ENCODE measurements at places on chromosomes 16 and 17.

- DNase-seq, result no peak
Observed at GRCh38 chr16:19689342-19689741, 28.7 kb downstream of the KNOP1 start.

- DNase-seq, result no peak
Observed at GRCh38 chr17:39934324-39934723, 6.8 kb downstream of the LRRC3C start.

DNA sequence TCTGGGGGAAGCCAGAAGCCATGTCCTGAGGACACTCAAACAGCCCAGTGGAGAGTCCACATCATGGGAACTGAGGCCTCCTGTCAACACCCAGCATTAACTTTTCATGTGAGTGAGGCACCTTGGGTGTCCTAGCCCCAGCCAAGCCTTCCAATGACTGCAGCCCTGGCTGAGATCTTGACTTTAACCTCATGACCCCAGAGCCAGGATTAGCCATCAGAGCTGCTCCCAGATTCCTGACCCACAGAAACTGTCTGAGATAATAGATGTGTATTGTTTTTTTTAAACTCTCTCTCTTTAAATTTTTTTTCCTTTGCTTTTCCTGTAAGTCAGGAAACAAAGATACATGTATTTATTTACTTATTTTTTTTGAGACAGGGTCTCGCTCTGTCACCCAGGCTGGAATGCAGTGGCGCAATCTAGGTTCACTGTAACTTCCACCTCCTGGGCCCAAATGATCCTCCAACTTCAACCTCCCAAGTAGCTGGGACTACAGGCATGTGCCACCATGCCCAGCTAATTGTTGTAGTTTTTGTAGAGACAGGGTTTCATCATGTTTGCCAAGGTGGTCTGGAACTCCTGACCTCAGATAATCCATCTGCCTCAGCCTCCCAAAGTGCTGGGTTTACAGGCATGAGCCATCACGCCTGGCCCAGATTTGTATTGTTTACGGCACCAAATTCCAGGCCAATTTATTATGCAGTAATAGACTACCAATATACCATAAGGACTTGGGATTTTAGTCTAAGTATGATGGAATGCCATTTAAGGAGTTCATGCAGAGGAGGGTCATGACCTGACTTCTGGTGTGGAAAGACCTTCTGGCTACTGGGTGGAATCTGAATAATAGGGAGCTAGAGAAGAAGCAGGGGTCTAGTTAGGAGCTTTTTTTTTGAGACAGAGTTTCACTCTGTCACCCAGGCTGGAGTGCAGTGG is 14.0 kb upstream of the TMEM94 start:
- DNase-seq, result no peak

DNA sequence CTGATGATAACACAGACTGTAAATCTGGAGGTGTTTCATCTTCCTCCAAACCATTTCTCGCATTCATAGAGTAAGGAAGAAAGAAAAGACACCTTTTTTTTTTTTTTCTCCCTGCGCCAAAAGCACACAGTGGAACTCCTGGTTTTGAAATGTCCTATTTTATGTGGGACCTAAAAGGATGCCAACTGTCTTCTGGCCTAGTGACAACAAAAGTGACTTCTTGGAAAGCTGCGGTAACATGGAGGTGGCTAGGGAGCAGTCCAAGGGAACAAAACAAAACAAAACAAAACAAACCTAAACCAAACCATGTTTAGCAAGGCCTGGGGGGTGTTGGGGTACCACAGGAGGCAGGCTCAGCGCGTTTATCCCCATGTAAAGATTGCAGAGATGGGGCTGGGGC is 174.8 kb downstream of the XYLT1 start:
- DNase-seq, result no peak

DNA sequence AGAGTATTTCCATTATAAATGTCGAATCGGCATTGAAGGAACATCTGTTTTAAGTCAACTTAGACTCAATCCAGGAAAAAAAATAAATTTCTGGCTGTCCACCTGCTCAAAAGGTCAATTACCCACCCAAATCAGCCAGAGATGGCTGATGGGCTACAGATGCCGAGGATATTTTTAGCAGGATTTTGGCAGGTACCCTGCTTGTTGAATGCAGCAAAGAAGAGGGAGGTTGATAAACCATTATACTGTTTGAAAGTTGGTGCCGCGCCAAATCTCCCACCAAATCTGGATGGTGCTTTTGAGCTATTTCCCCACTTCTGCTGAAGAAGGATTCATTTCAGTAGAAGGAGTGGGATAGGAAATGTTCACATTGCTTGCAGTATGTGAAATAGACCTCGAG is 537.7 kb downstream of the MAF start:
- no peak for DNase-seq

DNA sequence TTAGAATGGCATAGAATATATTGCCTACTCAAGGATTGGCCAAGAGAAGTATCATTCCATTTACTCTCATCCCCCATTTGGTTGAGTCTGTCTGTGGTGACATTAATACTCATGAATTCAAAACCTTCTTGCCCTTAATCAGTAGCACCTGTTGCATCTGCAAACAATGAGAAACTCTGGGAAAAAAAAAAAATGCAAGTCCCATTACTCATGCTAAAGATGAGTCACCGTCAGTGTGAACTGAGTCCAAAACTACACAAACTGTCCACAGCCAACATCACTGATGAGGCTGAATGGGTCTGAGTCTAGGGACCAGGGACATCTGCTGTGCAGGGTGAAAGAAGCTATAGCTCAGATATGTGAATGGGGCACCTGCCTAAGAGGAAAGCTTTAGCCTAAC is 96.9 kb upstream of the ADAMTS18 start:
- no peak for DNase-seq

DNA sequence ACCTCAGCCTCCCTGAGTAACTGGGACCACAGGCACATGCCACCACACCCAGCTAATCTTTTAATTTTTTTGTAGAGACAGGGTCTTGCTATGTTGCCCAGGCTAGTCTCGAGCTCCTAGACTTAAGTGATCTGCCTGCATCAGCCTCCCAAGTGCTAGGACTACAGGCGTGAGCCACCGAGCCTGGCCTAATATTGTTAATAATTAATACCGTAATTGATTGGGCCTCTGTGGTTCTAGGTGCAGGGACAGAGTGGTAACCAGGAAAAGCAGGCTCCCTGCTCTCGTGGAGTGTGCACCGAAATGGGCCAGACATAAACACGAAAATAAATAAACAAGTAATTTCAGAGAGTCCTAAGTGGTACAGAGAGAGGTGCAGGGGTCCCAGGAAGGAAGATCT is 241.0 kb downstream of the GSG1L start:
- no peak for DNase-seq

- DNase-seq, result no peak
Observed at GRCh38 chr16:75618780-75619179, 4.3 kb downstream of the ADAT1 start.

GRCh38 chr16:83623892-83624291 is 183.9 kb upstream of the HSBP1 start:
- DNase-seq, result no peak

DNA sequence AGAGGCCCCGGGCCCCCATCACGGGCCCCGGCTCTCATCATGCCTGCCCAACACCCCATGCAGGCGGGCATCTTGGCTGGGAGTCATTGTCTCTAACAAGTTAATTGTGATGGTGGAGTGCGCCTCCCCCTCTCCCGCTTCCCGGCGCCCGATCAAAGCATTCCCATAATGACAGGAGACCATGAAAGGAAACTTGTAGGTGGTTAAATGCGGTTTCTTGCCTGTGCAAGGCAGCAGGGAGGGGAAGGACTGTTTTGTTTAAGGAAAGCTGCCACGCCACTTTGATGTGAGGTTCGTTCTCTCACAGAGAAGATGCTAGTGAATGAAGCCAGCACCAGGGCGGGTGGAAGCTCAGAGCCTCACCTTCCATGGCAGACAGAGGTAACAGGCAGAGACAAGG is 45.4 kb downstream of the C16orf78 start:
- DNase-seq, result peak; percentile 70

GRCh38 chr17:60065136-60065535 is 13.6 kb downstream of the HEATR6 start:
- no peak for DNase-seq

DNA sequence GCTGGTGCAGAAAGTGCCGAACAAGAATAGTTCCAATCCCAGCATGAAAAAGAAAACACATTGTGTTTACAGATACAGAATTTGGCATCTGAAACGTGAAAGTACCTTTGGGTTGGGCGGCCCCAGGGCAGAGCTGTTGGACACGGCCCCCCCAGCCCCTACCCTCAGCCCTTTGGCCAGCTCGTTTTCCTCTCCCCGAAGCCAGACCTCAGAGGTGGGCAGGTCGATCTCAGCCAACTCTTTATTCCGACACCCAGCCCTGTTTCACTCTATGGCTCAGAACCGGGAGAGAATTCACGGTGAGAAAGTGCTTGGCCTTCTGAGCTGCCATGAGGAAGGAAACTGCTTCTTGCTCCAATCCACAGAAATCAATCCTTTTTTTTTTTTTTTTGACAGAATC is 11.3 kb downstream of the NTN1 start:
- DNase-seq, result no peak

DNA sequence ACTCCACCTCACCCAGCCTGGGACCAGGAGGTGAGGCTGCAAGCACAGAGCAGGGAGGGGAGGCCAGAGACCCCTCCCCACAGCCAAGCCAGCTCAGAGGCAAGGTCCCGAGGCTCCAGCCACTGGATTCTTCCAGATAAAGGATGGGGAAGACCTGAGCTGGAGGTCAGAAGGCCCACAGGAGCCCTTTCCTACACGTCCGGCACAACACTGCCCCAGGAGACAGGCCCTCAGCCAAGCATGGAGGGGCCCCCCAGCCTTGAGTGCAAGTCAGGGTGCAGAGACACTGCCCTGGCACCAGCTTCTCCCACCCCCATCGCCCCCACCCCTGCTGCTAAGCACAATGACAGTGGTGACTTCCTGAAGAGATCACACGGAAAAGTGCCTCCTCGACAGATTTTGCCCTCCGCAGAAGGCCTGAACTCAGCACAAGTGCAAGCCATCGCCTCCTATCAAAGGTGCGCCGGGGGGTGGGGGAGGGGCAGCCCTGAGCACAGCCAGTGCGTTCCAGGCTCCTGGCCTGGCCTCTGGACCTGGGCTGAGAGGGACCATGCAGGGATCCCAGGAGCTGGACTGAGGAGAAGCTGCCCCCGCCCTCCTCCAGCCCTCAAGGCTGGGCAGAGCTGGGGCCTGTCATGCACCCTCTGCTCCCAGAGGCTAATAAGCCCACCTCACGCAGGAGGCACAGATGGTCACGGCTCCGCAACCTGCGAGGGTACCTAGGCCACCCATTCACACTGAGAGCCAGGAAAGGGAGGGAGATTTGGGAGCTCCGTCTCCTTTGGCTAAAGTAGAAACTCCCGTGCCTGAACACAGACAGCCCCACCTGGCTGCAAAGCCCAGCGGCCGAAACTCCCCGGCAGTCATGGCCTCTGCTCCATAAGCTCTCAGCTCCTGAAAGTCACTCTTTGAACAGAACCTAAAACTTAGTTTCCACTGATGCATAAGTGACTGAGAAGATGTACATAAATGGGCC is 2.7 kb downstream of the MAFG start:
- DNase-seq, result no peak

GRCh38 chr16:84232969-84233368 is 6.8 kb downstream of the KCNG4 start:
- DNase-seq, result no peak

DNA sequence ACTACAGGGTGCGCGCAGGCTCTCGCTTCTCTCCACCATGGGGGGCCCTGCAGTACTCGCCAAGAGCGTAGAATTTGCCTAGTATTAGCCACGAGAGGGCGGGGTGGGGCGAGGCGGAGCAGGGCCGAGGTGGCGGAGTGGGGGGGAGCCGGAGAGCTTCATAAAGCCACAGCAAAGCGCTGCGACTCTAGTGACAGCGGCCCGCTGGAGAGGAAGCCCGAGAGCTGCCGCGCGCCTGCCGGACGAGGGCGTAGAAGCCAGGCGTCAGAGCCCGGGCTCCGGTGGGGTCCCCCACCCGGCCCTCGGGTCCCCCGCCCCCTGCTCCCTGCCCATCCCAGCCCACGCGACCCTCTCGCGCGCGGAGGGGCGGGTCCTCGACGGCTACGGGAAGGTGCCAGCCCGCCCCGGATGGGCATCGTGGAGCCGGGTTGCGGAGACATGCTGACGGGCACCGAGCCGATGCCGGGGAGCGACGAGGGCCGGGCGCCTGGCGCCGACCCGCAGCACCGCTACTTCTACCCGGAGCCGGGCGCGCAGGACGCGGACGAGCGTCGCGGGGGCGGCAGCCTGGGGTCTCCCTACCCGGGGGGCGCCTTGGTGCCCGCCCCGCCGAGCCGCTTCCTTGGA is at the start of gene TBX21:
Gene TBX21, plus strand, starts transcription at position 190 of the 627 bp plus-strand sequence. Its CDS starts 219 bp downstream, at position 409.
- DNase-seq, result peak; percentile 45

DNA sequence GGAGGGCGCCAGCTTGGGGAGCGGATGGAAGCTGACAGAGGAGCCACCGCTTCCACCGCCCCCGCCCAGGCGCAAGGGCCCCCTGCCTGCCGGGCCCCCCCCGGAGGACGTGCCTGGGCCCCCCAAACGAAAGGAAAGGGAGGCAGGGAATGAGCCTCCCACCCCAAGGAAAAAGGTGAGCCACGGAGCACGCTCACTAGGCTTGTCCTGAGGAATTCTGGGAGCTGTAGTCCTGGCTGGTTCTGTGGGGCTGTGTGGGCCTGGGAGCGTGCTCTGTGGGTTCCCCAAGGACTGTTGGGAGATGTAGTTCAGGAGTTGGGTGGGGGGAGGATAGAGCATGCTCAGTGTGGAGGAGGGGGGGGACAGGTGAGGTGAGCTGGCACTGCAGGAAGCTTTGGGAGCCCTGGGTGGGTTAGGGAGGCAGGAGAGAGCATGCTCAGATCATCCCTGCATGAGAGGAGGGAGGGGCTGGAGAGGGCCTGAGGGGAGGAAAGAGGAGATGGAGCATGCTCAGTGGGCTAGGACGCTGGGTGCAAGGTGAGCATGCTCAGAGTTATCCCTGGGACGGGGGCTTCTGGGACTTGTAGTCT is 4.5 kb downstream of the FBXL19 start:
- DNase-seq, result peak; percentile 94

DNA sequence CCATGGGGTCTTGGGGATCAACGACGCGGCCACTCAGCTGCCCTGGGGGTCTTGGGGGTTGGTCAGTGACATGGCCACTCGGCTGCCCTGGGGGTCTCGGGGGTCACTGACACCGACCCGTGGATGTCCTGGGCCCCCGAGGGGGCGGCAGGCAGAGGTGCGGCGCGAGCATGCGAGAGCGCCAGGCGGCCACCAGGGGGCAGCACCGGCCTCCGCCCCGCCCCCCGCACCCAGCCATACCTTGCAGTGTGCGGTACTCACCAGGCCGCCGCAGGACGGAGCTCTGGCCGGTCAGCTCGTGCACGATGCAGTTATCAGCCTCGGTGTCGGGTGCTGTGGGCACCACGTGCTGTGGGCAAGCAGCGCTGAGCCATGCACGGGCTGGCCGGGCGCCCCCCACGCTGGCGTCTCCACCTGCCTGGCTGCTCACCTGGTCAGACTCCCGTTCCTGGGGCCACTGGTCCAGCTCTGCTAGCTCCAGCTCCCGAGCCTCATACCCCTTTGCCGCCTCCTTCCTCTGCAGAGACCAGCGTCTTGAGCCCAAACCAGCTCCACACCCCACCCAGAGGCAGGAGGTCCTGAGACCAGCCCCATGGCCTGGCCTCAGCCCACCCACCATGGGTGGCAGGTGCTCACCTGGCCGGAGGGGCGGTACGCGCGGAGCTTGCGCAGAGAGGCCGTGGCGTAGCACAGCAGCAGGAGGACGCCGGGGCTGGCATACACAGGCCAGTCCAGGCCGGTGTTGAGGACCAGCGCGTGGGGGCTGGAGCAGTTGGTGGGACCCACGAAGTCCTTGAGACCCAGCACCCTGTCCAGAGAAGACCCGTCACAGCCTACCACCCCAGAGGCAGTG is 31.2 kb downstream of the CTU2 start:
- peak; percentile 12 for DNase-seq

- DNase-seq, result no peak
Observed at GRCh38 chr17:4605826-4606225, 21.5 kb downstream of the SMTNL2 start.

GRCh38 chr17:51739245-51739886 is 419.1 kb downstream of the CA10 start:
- DNase-seq, result peak; percentile 15

- DNase-seq, result no peak
Observed at GRCh38 chr16:3625911-3626732, 14.7 kb upstream of the SLX4 start.
